ENCODE measurements at places on chromosomes 1 and 21.

- DNase-seq = peak; percentile 58
Observed at GRCh38 chr1:25895365-25895990, 10.7 kb downstream of the STMN1 start.

DNA sequence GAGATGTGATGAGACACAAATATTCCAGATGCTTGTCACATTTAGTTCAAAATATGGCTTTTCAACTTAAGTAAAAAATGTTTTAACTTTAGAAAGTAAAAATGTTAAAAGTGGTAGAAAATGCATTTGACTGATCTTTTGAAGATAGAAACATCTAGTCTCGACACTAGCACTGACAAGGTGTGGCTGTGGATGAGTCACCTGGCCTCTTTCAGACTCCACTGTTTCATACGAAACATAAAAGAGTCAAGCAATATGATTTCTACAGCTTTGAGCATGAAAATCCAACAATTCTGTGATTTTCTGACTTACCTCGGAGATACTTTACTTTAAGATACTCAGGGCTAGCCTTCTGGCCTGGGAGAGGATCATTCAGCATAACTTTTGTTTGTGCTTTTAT, 47.7 kb downstream of the TTC13 start:
- DNase-seq = no peak

GRCh38 chr1:22903113-22903512, 69.6 kb downstream of the LACTBL1 start:
- no peak for DNase-seq

DNA sequence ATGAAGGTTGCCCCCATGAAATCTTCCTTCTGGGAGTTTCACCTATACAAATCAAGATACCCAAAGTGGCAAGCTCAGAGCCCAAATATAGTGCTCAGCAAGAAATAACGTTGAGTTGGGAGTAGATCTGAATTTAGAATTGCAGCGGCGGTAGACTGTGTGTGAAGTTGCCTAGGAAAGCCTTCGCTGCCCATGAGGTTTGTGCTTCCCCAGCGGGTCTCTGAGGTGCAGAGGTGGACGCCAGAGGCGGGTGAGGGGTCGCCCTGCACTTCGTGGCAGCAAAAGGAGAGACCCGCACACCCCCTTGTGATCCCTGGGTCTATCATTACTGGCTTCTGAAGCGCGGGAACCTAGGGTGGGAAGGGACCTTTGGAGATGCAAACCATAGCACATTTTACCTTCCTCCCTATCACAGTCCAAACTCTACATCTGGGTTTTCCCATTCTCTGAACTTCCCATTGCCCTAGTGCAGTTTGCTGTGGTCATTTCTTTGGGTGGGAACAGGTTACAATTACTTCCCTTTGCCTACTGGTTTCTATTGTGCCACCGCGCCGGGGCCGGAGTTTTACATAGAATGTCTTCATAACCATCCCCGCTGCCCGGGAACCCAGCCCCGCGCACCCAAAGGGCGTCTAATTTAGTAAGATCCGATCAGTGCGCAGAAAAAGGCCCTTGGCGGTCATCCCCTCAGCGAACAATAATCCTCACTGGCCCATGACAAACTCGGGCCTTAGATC, 5.2 kb downstream of the TBX15 start:
- no peak for DNase-seq

GRCh38 chr1:10682108-10682445, 114.4 kb downstream of the CASZ1 start:
- no peak for DNase-seq

All from DMS79 (cell line).